ENCODE measurements at places on chromosomes 13 and 19.

- DNase-seq = no peak
Observed at GRCh38 chr19:40744554-40745401, 5.5 kb downstream of the ACTMAP start.

DNA sequence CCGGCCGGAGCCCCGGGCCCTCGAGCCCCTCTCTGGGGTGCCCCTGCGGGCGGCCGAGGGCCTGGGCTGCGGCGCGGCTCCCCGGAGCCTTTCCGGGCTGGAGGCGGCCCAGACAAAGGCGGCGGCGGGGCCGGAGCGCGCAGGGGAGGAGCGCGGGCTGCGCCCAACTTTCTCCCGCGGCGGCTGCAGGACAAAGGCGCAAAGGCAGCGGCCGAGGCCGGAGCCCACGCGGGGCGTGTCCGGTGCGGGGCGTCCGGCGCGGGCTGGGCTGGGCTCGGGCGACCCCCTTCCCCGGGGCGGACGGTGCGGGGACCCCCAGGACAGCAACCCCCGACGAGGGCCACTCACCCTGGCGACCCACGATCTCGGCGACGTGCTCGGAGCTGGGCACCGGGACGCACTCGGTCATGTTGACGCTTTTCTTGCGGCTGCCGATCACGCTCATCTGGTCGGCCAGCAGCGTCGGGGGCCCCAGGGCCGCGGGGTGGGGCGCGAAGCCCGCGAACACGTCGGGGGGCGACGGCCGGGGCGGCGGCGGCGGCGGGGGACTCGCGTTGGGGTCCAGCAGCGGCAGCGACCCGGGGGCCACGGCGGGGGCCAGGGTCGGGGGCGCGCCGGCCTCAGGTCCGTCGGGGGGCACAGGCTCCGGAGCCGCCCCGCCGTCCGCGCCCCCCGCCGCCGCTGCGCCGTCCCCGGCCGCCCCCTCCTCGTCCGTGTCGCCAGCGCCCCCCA is 843 bp downstream of the MEX3D start:
- DNase-seq = no peak

GRCh38 chr13:91079176-91079575 is 268.3 kb upstream of the MIR17HG start:
- no peak for DNase-seq

DNA sequence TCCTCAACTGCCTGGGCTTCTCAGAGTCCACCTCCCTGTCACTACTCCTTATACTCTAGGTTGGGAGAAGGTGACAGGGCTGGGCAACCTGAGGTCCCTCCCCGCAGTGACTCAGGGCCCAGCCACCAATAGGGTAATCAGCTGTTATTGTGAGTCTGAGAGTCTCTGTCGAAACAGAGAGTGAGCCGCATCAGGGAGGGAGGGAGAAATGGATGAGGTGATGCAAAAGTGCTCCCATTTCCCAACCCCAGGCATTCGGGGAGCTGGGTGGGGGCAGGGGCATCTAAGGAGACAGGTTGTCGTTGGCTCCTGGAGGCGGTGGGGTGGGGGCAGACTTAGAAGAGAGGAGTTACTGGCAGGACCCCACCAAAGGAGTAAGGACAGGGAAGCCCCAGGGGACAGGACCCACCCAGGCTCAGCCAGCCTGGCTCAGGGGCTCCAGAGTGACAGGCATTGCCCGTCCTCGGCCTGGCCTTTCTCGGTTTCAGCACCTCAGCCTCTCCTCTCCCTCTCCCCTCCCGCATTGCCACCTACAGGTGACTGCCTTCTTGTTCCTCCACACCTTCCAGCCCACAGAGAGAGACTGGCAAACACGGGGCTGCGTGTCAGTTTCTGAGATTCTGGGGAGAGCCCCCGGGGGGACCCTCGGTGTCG is at the start of gene DMKN:
Gene DMKN (minus strand): TSS at position 22 of the 654 bp plus-strand sequence. CDS start 174 bp downstream, outside the sequence.
- no peak for DNase-seq

DNA sequence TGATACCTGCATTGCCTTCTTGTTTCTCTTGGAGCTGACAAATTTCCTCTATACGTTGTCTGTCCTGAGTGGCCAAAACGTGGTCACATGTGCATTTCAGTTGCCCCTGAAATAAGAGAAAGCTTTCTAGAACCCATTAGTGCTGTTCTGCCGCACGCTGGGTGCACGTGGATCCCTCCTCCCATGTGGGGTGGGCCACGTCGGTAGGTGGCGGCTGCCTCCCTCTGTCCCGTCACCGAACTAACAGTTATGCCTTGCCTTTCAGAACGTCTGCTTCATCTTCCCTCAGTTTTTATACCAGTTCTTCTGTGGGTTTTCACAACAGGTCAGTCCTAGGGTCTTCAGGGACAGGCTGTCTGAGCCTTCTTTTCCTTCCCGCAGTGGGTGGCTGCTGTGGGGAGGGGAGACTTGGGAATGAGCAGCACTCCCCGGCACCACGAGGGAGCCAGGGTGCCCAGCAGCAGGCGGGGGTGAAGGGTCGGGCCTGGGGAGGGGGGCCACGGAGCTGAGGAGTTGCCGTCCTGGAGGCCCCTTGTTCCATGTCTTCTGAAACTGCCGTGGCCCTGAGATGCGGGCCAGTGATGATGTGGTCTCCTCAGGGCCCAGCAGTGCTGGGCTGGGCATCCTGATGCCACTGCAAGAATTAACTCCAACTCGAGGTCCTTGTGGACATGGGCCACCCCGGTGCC is 109.7 kb upstream of the MCF2L start:
- no peak for DNase-seq

DNA sequence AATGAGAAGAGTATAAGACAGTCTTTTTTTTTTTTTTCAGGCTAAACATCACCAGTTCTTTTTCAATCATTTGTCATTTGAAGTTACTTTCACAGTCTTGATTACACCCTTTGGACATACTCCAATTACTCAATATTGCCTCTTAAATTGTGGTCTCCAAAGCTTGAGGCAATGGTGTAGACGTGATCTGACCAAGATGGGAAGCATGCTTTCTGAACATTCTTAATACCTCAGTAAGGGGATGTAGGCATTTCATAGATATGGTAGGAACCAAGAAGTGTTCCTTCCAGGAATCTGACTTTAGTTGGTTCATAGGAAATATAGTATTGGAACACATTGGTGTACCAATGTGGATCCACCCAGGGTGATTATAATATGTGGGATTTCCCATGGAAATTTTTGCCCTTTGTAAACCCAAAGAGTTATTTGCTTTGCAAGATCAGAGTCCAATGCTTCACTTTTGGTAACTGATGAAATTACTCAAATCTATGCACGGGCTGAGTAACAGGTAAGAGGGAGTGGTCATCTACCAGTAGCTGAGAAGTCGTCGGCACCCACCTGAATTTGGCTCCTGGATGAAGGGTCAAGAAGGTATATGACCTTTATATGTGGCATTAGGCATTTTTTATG is 62.2 kb downstream of the ERCC5 start:
- no peak for DNase-seq

DNA sequence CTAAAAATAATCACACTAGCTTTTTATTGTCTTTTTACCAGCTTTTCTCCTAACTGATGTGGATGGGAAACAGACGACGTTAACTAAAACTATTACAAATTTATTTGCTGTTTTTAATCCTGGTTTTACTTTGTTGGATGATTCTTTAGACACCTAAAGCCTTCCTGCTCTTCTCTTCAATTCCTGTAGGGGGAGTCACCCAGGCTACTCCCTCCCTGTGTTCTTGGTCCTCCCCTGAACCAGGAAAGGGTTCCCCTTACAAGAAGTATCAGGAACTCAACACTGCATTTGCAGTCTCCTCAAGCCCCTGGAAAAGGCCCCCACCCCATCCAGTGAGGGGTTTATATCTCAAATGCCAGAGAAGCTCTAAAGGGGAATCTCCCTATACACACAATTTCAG is 206.1 kb downstream of the SUCLA2 start:
- DNase-seq = no peak

DNA sequence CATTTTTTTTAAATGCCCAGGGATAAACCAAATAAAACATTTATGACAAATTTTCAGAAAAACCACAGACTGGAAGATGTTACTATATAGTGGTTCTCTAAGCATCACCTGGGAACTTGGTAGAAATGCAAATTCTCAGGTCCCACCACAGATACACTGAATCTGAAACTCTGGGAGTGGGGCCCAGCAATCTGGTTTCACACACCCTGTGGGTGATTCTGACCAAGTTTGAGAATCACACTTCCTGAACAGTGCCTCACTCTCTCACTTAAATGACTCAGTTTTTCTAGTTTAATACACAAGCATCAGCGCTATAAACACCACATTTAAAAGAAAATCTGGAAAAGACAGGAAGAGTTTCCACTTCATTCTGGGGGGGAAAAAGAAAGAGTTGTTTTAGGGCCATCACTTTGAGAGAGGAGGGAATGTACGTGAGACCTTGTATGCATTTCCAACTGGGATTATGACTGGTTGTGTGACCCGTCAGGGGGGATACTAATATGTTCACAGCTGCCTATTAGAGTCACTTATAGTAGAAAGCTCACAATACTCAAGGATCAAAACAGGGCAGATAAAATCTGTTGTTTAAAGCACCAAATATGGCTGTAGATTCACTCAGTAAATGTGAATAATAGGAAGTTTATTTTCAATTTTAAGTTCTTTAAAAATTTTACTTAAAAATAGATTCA is 567.7 kb downstream of the GPC6 start:
- DNase-seq = no peak

DNA sequence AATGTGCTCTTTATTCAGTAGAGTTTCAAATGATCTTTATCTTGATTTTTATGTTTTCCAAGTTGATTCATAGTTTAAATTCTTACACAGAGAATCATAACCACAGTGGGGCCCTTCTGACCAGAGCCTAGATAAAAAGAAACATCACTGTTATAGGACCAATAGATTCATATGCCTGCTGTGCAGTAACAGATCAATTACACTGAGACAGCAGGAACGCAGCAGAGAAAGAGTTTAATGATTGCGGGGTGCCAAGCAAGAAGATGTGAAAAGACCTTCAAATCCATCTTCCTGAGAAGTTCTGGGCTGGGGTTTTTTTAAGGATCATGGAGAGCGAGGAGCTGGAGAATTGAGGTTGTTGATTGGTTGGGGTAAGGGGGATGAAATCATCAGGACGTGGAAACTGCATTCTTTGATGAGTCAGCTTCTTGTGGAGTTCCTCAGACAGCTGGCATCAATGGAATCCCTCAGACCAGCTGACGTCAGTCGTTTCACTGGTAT is 346.6 kb downstream of the TBC1D4 start:
- no peak for DNase-seq

DNA sequence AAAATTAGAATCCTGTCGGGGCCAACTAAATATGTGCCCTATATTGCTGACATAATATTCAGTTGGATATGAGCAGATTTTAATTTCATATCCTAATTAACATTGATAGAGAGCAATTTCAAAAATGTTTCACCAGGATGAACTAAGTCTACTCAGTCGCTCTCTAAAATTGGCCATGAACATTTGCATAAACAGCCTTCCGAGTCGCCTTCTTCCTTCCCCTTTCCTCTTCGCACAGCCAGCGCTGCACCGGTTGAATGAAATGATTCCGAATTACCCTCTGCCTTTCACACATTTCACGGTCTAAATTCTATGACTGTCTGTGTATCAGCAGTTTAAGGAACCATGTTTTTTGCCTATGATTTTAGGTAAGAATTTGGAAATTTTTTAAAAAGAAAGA is 413.7 kb downstream of the LIG4 start:
- DNase-seq = no peak

- no peak for DNase-seq
Observed at GRCh38 chr19:23788411-23788810, 29.7 kb upstream of the ZNF681 start.

GRCh38 chr19:19746286-19747213 is 13.6 kb upstream of the ZNF14 start:
- DNase-seq = no peak

DNA sequence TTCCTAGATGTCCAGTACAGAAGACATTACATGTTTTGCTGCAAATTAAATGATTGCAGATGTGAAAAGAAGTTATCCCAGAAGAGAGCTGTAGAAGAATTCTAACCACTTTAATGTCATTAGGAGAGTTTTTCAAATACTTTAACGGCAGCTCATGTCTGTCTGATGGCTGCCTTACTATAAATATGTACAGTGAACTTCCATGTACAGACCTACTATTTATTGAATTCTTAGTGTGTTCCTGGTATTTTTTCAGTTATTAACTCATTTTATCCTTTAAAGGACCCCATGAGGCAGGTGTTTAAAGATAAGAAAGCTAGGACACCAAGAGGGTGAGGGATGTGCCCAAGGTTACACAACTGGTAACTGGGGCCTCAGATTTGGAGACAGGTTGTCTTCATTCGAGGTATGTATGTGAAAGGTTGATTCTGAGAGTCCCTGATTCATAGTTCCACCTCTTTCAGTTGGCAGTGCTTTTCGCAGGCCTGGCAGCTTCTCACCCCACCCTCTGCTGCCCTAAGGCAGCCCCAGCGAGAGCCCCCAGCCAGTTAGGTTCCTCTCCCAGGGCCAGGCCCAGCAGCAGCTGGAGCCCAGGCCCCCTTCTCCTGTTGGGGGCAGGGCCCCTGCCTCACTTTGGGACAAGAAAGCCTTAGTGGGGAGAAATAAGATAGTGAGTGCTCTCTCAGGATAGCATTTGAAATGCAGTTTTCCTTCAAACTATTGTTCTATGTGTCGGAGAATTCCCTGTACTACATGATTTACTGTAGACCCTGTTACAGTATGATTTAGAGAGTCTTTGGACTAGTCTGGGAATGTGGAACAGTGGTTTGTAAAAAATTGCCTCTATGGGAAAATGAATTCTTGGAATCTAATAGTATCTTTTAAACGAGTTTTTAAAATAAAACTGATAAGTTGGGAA is 67.7 kb upstream of the TEX29 start:
- no peak for DNase-seq

GRCh38 chr13:88014527-88014926 is 343.4 kb downstream of the SLITRK5 start:
- no peak for DNase-seq

DNA sequence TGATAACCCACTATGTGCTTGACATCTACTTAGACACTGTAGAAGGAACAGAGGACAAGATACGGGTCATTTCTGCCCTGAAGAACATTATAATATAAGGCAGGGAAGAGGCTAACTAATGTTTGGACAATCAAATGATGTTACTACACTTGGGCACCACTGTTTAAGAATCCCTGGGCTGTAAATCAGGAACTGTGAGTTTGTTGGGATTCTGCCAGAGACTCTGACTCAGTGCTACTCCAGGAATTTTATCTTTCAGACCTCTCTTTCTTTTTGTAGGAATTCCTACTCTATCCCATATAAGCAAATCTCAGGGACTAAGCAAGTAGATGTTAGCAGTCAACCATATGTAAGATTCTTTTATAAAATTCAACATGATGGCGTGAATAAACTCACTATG is 3.1 kb upstream of the ZNF471 start:
- no peak for DNase-seq

DNA sequence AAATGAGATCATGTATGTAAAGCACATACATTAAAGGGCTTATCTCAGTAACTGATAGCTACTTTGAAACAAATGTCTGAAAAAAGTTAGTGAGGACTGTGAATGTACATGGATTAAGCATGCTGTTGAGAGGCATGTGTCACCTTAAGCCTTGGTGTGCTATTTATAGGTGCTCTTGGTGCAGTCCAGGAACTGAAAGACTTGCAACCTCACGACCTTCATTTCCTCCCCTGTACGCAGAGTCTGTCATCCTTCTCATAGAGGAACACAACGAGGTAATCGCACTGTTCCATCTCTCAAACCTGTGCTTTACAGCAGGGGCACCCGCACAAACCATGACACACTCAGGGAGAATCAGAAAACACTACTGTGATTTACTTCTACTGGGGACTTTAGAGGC is 65.6 kb downstream of the UFM1 start:
- no peak for DNase-seq
